ENCODE measurements at places on chromosomes 1 and 21.

GRCh38 chr1:222641269-222641948 lies 23.5 kb downstream of the MIA3 start:
- no peak for DNase-seq

DNA sequence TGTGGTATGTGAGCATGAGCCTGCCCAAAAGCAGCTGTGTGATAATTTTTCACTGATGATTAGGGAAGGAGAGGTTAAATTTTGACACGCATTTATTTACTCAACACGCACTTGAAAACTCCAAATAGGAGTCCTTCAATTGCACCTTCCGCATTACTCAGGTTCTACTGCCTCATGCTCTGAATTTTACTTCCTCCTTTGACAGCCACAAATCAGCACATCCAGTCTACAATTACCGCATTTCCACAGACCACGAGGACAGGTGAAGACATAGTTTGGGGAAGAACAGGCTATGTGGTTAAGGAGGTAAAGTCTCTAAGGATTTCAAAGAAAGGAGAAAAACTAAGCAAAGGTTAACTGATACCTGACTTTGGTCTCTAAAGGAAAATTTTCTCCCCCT lies 2.6 kb downstream of the CAPN8 start:
- DNase-seq = no peak

DNA sequence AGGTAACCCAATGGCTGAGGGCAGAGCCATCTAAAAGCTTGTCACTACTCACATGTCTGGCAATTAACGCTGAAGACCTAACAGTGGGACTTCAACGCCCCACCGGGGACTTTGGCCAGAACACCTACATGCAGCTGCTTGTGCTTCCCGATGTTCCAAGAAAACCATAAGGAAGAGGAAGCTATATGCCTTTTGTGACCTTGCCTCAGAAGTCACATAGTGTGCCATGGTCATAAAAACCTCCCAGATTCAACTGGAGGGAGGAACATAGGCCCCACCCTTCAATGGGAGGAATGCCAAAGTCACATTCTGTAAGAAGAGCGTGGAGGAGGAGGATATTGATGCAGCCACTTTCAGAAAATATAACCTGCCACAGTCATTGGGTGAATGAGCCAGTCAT lies 147.8 kb upstream of the MAGI3 start:
- DNase-seq = no peak

DNA sequence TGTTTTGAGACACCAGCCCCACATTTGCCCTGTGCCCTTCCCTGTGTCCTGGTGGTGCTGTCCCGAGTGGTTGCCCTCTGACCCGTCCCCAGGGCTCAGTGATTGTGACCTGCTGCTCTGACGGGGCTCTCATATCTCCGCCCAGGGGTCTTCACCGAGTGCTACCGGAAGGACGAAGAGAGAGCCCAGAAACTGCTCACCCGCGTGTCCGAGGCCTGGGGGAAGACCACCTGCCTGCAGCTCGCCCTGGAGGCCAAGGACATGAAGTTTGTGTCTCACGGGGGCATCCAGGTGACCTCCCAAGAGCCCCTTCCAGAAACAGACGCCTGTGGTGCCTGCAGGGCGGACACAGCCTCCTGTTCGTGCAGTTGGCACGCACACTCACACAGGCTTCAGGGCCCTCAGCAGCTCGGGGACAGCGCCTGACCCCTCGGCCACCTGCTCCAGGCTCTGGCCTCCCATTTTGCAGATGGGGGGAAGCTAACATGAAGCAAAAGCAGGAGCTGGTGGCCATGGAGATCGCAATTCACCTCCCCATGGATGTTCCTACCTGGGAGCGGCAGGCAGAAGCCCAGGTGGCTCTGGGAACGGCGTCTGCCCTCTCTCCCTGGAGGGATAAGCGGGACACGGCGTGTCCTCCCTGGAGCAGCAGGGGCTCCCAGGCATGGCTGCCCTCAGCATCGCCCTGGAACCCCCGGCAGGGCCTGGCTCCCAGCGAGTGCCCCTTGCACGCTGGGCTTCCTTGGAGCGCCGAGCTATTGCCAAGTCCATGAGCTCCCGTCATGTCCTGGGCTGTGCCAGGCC lies 45.9 kb downstream of the TRPM2 start:
- DNase-seq = no peak

DNA sequence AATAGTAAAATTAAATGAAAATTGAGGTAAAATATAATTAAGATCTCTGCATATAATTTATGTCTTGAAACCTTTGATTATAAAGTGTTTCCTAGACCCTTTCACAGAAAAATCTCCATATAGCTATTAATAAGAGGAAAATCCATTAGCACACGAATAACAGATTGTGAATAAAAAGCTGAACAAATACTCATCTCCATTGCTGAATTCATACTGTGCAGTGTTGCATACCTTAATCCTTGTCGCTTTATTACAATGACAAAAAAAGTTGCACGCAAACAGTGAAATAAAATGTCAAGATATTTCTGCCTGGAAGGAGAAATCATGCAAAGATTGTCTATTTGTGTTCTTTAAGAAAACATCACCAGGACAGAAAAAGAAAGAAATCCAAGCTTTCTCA lies 499.1 kb upstream of the TMPRSS15 start:
- no peak for DNase-seq

DNA sequence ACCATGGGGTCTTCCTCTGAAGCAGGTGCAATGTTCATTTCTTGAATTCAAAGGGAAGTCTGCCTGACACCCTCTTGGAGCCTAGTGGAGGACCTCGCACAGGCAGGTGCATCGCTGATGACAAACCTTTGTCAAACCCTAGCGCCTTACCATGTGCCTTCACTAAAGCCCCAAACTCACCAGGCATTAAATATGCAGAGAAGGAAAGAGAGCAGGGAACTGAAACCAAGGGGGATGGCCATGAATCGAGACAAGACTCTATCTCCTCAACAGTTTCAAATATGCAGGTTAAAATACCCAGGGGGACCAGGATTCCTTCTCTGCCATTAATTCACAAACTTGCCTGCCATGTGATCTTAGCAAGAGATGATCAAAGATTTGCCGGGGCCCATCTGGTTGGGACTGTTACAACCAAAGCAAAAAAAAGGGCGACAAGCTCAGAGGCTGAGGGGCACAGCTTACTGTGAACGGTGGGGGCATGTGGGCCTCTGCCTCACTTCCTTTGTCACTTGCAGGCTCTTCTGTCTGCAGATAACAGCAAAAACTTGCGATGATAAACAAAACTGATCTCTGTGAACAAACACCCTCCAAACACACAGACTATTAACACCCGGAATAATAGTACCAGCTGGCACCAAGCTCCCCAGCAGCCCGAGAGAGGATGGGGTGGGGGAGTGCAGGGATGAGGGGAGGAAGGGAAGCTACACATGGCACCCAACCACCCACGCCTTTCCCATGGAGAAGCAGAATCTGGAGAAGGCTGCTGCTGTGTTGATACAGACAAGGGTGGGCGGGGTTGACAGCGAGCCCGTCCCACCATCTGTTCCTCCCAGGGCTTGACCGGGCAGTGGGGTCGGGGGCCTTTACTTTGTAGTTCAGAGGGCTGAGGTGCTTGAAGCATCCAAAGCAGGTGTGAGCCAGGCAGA lies 33.9 kb downstream of the TMEM63A start:
- DNase-seq = no peak

GRCh38 chr21:38126666-38127303 lies 130.0 kb upstream of the KCNJ15 start:
- peak; percentile 65 for DNase-seq

- no peak for DNase-seq
These were observed 7.6 kb downstream of the RNU1-2 start for GRCh38 chr1:16903458-16903796.

- no peak for DNase-seq
These were observed 6.4 kb downstream of the NUAK2 start for GRCh38 chr1:205315008-205315618.

GRCh38 chr1:155009221-155009711 lies 6.7 kb downstream of the ZBTB7B start:
- DNase-seq = no peak

DNA sequence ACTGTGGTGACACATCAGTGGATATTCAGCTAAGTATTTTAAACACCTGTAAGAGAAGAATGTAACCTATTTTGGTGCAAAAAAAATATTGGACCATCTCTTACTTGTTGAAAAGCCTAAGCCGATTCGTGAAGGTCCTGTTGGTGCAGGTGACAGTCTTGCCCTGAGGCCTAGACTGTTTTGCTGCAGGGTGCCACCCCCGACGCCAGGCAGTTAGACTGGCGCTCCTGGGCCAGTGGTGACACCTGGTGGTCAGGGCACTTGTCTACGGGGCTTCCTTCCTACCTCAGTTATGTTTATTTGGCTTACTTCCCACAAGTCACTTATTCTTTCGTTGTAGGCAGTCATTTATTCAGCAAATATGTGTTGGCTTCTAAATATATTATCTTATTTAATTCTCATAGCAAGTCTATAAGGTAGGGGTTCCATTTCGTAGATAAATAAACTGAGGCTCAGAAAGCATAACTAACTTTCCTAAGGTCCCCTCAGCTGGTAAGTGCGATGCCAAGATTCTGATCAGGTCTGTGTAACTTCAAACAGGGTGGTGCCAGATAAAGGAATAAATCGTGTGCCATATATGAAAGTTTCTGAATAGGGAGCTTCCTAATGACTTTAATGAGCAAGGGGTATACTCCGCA lies 1.9 kb downstream of the EEIG2 start:
- peak; percentile 89 for DNase-seq

DNA sequence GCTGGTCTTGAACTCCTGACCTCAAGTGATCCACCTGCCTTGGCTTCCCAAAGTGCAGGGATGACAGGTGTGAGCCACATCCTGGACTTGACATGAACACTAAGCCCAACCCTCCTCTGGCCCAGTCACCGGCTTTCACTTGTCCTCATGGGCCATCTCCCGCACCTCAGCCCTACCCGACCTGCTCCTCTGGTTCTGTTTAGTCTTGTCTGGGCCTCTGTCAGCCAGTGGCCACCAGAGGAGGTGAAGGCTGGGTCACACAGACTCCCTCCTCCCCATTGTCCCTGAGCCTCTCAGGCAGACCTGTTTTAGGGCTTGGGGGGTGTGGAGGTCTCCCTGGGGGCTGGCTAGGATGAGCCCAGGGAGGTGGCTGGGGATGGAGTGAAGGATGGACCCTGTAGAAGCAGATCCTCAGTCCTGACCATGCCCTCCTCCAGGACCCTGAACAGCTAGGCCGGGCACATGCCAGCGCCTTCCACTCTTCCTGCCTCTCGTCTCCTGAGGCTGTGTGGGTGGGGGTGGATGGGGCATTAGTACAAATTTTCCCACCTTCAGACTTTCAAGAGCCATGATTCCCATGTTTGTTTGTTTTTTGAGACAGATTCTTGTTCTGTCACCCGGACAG lies 26.1 kb upstream of the UMODL1 start:
- no peak for DNase-seq

DNA sequence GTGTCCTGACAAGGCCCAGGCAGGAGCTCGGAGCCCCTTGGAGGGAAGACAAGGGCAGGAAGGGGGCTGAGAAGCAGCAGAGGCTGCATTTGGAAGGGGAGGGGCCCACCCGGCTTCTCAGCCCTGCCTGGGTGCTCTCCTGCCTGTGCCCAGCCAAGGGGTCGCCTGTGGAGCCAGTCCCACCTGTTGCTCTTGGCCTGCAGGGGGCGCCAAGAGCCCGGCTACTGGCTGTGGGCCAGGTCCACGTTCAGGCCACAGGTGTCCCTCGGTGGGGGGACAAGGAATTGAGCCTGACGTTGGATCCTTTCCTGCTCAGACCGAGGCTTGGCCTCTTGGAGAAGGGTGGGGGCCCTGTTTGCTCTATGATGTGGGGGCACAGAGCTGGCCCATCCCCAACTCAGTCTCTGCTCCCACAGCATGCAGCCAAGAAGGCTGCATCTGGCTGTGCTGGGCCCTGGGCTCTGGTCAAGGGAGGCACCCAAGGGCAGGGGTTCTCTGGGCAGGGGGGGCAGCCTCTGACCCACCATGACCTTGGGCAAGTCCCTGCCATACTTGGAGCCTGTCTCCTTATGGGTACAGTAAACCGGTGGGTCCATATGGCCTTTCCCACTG lies 10.9 kb downstream of the WNT4 start:
- DNase-seq = peak; percentile 55

DNA sequence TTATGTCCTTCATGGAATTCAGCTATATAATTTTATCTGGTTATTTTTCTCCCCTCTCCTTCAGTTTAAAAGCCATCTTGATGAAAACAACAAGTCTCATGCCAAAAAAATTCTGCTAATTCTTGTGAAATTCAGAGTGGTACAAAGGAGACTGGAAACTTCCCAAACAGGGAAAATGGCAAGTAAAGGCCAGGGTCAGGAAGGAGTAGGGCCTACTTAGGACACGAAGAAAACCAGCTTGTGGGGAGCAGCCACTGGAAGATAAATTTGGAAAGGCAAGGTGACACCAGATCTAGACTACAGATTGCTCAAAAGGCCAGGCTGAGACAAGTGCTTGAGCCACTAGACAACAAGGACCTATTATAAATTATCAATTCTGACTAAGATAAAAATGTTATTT lies 6.4 kb downstream of the TSTD1 start:
- peak; percentile 64 for DNase-seq

GRCh38 chr1:209761011-209761635 lies 5.3 kb downstream of the TRAF3IP3 start:
- no peak for DNase-seq

DNA sequence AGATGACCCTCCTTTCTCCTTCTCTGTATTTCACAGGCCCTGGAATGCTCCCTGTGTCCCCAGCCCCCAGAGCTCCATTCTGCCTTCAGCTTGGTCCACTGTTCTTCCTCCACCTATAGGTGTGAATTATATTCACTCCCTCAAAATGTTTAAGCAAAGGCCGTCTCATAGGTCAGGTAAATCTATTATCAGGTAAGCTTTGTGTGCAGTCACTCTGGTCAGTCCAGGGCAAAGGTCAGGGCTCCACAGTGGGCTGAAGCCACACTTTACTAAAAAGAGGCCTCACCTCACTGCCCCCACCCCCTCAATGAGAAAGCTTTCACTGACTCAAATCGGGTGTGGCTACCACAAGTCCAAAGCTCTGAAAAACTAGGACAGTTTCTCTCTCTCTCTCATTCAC lies 65.9 kb downstream of the DNTTIP2 start:
- DNase-seq = no peak

DNA sequence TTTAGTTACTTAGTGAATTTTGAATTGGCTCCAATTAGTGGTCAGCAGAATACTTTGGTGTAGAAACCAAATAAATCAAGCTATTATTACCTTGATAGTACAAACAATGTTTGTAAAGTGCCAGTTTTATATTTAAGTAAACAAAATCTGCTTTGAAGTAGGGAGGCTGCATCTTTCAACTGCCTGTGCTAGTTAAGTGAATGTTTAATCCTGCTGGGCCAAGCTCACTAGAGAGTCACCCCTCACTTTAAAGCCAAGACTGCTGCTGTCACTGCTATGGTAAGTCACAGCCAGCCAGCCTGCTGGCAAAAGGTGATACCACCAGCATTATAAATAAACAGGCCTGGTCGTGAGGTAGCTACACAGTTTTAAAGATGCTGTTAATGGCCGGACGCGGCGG lies 10.3 kb upstream of the CFAP126 start:
- no peak for DNase-seq

GRCh38 chr1:22854688-22855565 lies 117.7 kb downstream of the LACTBL1 start:
- no peak for DNase-seq

Measured in trophoblast cell (in vitro differentiated cells and primary cell).